ENCODE measurements at places on chromosomes 6 and 20.
A peak's percentile ranks its signal among the peaks of the same experiment; 100 is the strongest.

- no peak for DNase-seq
These were observed 13.1 kb upstream of the DCBLD1 start for GRCh38 chr6:117469356-117469755.

GRCh38 chr6:42911171-42912021 lies 4.5 kb upstream of the PTCRA start:
- no peak for DNase-seq

DNA sequence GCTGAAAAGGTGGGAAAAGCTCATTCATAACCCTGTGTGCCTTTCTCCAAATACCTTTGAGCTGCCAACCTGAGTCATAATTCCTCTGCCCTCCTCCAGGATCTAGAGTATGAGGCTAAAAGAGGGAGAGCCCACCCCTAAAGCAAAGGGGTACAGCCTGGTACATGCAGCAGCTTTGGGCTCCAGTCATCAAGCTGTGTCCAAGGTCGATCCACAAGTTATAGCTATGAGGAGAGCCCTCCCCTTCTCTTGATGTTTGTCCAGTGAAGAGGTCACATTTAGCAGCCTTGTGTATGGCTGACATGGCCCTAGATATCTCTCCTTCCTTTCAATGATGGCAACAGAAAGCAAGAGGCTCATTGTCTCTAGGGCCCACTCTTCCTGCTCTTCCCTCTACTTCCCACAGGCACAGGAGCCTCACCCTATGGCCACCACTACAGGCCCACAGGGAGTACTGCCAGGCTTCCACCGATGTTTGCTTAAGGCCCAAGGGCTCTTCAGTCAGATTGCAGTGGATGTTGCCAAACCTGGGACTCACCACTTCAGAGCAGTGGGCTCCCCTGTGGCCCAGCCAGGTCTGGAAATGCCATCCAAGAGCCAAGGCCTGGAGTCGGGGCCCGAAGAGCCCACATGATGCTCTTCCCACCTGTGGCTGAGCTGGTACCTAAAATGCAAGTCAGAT lies 176.8 kb downstream of the CD83 start:
- no peak for DNase-seq

DNA sequence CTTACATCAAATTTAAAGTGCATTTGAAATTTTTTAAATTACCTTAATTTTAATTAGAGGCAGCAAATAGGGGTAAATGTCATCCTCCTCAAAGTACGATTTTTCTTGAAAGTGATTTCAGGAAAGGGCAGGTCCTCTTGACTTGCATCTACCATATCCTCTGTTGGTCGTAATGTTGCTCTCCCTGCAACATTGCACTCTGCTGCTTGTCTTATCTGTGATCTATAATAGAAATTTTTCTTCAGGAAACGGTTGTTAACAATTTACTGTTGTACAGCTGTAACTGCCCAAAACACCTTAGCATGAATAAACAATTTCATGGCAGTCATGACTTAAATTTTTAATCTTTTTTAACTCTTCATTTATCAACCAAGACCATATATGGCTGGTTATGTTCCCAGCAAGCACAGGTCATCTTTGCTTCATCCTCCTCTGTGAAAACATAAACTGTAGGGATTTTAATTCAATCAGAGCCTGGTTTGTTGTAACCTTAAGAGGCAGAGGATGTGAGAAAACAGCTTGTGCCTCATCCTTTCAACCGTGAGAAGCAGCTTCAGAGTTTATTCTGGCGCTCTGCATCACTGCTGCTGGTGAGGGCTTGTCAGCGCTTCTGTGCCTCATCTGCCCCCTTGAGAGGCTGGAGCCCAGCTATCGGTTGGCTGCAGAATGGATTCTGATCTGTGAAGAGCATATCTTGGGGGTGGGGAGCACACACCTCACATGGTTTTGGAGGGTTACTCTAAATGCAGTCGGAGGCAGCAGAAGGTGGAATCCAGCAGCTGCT lies 56.0 kb downstream of the CTNNBL1 start:
- DNase-seq, result no peak

GRCh38 chr6:143335865-143336264 lies 114.6 kb downstream of the ADAT2 start:
- no peak for DNase-seq

GRCh38 chr6:41894366-41895299 lies 542 bp downstream of the USP49 start:
- no peak for DNase-seq

DNA sequence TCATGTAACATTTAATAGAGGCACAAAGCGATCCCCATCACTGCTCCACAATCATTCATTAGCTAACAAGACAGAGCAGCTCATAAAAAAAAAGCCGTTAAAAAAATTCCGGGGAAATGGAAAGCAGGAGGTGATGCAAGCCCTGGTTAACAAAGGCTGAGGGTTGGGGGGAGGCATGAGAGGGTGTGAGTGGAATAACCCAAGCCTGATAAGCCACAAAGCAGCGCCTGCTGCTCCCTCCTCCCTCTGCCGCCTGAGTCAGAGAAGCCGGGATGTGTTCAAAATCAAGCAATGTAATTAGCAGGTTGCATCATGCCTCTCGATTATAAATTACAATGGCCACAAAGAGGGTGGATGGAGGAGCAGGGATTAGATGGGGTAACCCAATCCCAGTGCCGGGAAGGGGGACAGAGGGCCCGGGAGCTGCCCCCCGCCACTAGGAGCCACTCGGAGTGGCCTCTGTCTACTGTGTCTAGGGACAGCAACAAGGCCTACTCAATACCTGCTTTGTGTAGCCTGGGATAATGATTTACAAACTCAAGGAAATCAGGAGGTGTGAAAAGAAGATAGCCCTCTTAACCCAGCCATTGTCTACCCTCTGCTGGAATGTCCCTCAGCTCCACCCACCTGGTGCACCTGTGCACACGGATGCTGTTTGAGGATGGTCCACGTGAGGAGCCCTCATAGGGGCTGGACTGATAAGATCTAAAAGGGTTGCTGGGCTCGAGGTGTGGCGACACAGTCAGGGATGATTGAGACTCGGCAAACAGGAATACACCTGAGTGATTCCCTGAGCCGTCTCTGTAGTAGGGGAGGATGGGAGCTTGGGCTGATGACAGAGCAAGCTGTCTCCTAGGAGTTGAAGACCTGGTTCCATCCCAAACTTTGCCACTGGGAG lies 156.9 kb downstream of the VEGFA start:
- peak; percentile 93 for DNase-seq

- DNase-seq, result no peak
These were observed 8.9 kb downstream of the BPIFB1 start for GRCh38 chr20:33291830-33292355.

- DNase-seq, result no peak
These were observed 42.2 kb downstream of the MAFB start for GRCh38 chr20:40646813-40647212.

DNA sequence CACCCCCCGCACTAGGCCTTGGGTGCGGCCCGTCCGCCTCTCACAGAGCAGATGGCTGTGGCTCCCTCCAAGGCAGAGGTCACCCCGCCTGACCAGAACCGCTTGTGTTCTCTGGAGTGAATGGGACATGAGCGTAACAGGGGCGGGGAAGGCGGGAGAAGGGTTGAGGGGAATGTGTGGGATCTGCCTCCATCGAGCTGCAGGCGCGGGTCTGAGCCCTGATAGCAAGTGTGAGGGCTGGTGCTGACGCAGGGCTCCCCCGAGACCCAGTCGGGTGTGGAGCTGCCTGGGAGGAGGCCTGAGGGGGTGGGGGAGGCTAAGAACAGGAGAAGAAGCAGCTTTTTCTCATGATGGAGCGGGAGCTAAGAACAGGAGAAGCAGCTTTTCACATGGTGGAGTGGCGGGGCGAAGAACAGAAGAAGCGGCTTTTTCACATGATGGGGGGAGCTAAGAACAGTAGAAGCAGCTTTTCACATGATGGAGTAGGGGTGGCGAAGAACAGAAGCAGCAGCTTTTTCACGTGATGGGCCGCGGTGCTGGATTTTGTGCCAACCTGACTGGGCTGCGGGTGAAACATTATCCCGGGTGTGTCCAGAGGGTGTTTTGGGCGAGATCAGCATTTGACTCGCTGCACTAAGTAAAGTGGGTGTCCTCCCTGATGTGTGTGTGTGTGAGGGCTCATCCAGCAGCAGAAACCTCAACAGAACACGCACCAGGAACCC lies 169.3 kb downstream of the TTLL2 start:
- DNase-seq, result no peak

DNA sequence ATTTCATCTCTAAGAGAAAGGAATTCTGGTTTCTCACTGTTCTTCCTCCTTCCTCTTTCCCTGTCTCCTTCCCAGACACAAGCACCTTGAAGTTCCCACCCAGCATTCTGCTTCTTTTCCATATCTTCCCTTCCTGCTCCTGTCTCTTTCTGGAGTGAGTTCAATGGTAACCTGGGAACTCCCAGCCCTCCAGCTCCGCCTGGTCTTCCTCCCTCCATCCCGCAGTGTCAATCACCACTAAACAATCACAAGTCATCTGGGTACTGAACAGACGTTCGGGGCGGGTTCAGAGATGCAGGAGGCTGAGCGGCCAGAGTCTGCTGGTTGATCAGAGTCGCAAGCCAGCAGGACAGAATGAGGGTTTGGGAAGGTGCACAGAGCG lies 7.7 kb downstream of the TTBK1 start:
- no peak for DNase-seq
